ENCODE measurements at places on chromosomes 3 and 15. TPM values are rescaled to one million over a fixed set of nuclear protein-coding genes. Genes with fewer than 3 reads are reported as not detected.

The TMEM40 gene
- 19.0 TPM for total RNA-seq

The TLR9 gene
- total RNA-seq, result not detected

The LIPC gene
- 0.26 TPM for total RNA-seq

The STRIT1 gene
- not detected for total RNA-seq

The FBXL2 gene
- 9.1 TPM for total RNA-seq

The CTXN2 gene
- total RNA-seq, result not detected

The PLAAT1 gene
- total RNA-seq, result 1.6 TPM

The CCR3 gene
- not detected for total RNA-seq

The PLCL2 gene
- 1.4 TPM for total RNA-seq

The SKOR1 gene
- total RNA-seq, result under 0.01 TPM

The KCTD6 gene
- 5.0 TPM for total RNA-seq

The GRAMD2A gene
- 5.5 TPM for total RNA-seq

The DLL4 gene
- total RNA-seq, result not detected

The PRR23E gene
- not detected for total RNA-seq

The NR2E3 gene
- total RNA-seq, result 0.26 TPM

The THAP10 gene
- total RNA-seq, result 0.79 TPM

The ZBTB20 gene
- total RNA-seq, result 3.9 TPM

The CHCHD4 gene
- 23.6 TPM for total RNA-seq

The ATP13A5 gene
- not detected for total RNA-seq

The SLC24A5 gene
- not detected for total RNA-seq

The SNURF gene
- 4.7 TPM for total RNA-seq

The ABHD5 gene
- 34.2 TPM for total RNA-seq

The GNAT1 gene
- 0.26 TPM for total RNA-seq

The SERPINI2 gene
- total RNA-seq, result not detected

The ALAS1 gene
- total RNA-seq, result 32.1 TPM

The ASB14 gene
- total RNA-seq, result not detected

The ACAN gene
- total RNA-seq, result not detected

The SPG11 gene
- total RNA-seq, result 49.8 TPM

The CHST13 gene
- not detected for total RNA-seq

The REC114 gene
- total RNA-seq, result not detected

The SLC6A20 gene
- total RNA-seq, result 0.13 TPM

The ANKRD34C gene
- total RNA-seq, result not detected

The LRRC2 gene
- under 0.01 TPM for total RNA-seq

The GADL1 gene
- total RNA-seq, result not detected

The EPHA3 gene
- total RNA-seq, result under 0.01 TPM

The C3orf20 gene
- under 0.01 TPM for total RNA-seq

The AP3B2 gene
- not detected for total RNA-seq

The SLC15A2 gene
- total RNA-seq, result 2.8 TPM

The ZNF662 gene
- 1.3 TPM for total RNA-seq

The NR1I2 gene
- total RNA-seq, result not detected

The FOXB1 gene
- total RNA-seq, result not detected

The PTX3 gene
- total RNA-seq, result 0.90 TPM

The ZBED2 gene
- total RNA-seq, result 8.2 TPM

The SPINK8 gene
- total RNA-seq, result not detected
